ENCODE measurements at places on chromosomes 7 and 10. TPM values are rescaled to one million over a fixed set of nuclear protein-coding genes. Genes with fewer than 3 reads are reported as not detected.

Gene CNNM1
- total RNA-seq = 0.61 TPM

Gene EIF4H
- total RNA-seq = 236 TPM

Gene SAP25
- 2.3 TPM for total RNA-seq

Gene OR2A12
- not detected for total RNA-seq

Gene FBXO24
- total RNA-seq = not detected

Gene WEE2
- not detected for total RNA-seq

Gene LRRTM3
- total RNA-seq = not detected

Gene MSANTD7
- 8.6 TPM for total RNA-seq

Gene TMEM229A
- total RNA-seq = not detected

Gene CPXM2
- total RNA-seq = 17.9 TPM

Gene RBM20
- total RNA-seq = 4.6 TPM

Gene PDE1C
- total RNA-seq = 2.2 TPM

Gene MRLN
- total RNA-seq = not detected

Gene CDC14C
- total RNA-seq = not detected

Gene DAGLB
- total RNA-seq = 25.1 TPM

Gene LIPM
- total RNA-seq = not detected

Gene TAF3
- total RNA-seq = 8.3 TPM

Gene FAM241B
- total RNA-seq = 2.6 TPM

Gene GNAT3
- not detected for total RNA-seq

Gene OR2A1
- 0.16 TPM for total RNA-seq

Gene LMBR1
- total RNA-seq = 69.2 TPM

Gene NEUROG3
- 0.71 TPM for total RNA-seq

Gene GPR15LG
- not detected for total RNA-seq

Gene FOXI2
- not detected for total RNA-seq

Gene AGBL3
- 2.6 TPM for total RNA-seq

Measured in mesenteric fat pad (tissue), 1 donor.